ENCODE measurements at places on chromosomes 1 and 21. TPM values are rescaled to one million over a fixed set of nuclear protein-coding genes. Genes with fewer than 3 reads are reported as not detected.

The S100A3 gene
- not detected for total RNA-seq

The TRIM46 gene
- total RNA-seq: 16.7 TPM

The AKIRIN1 gene
- 48.7 TPM for total RNA-seq

The CNR2 gene
- total RNA-seq: not detected

The BARHL2 gene
- 1.5 TPM for total RNA-seq

The SYT14 gene
- total RNA-seq: 49.5 TPM

The TDRD10 gene
- 0.82 TPM for total RNA-seq

The DNAH14 gene
- 72.0 TPM for total RNA-seq

The OR2L13 gene
- 2.6 TPM for total RNA-seq

Measured in cerebellum (tissue), 4 donors.